Stimulated activated naive CD4-positive, alpha-beta T cell treated with Interleukin-2 at 50 U/mL for 16 hours (primary cell): ENCODE measurements at places on chromosomes 5 and 9.

GRCh38 chr5:174192901-174193300 lies 147.4 kb downstream of the NSG2 start:
- DNase-seq = no peak

DNA sequence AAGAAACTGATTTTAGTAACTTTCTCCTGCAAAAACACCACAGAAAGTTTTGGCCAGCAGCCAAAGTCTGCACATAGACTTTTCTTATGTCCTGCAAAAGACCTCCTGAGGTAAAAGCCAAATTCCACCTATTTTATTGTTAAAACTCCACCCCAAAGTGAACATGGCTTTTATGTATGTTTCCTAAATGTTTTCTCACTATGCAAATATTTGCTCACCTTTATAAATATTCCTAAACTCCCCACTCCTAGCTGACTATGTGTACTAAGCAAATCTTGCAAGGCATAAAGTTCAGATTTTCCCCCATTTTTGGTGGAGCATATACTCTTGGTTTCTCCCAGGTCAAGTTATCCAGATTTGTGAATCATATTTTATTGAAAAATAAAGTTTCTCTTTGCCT lies 446.2 kb downstream of the DNAH5 start:
- DNase-seq = no peak

- DNase-seq = no peak
These were observed 176.7 kb upstream of the FGF10 start for GRCh38 chr5:44565902-44566301.

DNA sequence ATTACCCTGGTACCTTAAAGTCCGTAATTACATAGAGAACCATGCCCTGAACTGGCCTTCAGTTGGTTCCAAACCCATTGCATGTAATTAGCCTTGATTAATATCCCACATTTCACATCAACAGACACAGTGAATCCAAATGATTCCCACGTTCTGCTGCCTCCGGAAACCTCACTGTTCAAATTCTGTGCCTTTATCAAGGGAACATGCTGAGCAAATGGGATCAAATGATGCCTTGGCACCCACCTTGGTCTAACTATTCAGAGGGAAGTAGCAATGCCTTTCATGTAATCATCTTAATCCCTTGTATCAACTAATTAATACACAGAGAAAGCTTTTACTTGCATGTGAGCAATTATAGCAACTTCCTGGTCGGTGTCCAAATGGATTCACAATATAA lies 100.6 kb downstream of the EFNA5 start:
- DNase-seq = no peak

DNA sequence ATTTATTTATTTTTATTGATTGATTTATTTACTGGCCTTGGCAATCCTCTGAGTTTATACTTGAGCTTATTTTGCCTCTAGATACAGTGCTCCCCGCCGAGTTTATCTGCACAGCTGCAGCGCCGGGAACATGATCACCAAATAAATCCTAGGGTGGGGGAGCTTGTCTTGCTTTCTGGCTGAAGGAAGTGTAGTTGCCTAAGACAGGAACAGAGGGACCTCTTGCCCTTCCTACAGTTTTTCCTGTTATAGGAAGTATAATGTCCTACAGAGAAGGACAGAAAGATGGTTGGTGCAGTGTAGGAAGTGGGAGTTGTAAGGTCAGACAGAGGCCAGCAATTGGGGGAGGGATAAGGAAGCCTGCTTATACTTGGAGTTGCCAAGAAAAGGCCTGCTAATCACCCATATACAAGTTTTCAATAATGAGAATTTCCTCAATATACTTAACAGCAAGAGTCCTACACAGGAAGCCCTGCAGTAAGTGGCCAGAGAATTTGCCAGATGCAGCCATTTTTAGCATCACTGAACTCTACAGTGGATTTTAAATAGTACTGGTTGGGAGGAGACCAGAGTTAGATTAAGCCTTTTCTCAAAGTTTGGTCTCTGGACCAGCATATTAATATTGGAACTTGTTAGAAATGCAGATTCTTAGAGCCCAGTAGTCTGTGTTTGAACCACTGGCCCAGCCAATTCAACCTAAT lies 7.7 kb downstream of the AOPEP start:
- no peak for DNase-seq

GRCh38 chr9:116859763-116860162 lies 172.7 kb downstream of the TRIM32 start:
- no peak for DNase-seq

DNA sequence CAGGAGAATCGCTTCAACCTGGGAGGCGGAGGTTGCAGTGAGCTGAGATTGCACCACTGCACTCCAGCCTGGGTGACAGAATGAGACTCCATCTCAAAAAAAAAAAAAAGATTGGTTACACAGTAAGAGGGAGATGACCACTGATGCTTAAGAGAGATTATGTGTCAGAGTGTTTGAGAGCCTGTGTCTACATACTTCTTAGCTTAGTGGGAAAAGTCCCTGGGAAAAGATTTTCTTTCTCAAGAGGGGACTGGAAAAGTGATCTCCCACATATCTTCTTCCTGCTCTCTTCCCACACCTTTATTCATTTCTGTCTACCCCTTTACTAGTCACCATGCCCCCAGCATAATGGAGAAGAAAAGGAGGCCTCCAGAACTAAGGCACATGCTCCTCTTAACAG lies 55.2 kb downstream of the MCTP1 start:
- DNase-seq = no peak

- DNase-seq = no peak
These were observed 323.4 kb downstream of the CHSY3 start for GRCh38 chr5:130227699-130228098.

DNA sequence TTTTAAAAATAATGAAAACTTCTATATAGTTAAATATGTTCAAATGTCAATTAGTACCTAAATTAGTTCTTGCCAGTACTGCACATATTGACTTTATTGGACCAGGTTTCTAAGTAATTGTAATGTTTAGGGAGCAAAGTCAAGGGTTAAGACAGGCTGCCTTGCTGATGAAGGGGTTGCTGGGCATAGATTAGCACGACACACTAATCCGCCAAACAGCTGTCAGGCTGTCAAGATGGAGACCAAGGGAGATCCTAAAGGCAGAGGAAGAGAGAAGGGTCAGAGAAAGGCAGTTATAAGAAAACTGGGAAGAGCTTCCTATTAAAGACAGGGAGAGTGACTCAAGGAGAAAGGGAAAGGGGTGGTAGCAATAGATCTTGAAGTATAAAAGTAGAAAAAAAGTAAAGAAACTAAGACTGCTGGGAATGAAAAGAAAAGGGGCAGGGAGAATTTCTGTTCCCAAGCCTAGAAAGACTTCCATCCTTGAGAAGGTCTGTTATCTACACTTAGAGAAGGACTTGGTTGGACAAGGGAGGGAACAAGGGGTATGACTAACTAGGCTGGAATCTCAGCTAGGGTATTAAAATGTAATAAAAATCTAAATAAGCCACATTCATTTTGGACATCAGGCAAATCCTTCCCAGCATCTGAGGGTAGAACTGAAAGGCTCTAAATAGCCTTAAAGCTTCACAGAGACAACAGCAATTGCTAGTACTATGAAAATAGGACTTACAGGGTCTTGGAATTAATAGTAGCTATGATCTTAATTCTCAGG lies 188.7 kb downstream of the FBXL17 start:
- no peak for DNase-seq

- no peak for DNase-seq
These were observed 50.6 kb downstream of the DEPDC1B start for GRCh38 chr5:60649288-60649917.

GRCh38 chr9:37350486-37351190 lies 71.9 kb upstream of the GRHPR start:
- DNase-seq = no peak

DNA sequence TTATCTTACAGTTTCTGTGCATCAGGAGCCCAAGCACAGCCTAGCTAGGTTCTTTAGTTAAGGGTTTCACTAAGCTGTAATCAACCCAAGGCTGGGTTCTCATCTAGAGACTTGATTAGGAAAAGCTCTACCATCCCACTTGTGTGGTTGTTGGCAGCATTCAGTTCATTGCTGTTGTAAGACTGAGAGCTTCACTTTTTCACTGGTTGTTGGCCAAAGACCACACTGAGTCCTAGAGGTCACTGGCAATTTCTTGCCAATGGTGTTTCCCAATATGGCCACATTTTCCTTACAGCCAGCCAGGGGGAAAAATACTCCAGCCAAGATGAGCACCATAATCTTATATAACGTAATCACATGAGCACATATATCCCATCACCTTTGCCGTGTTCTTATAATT lies 74.3 kb downstream of the SMIM15 start:
- DNase-seq = no peak

- no peak for DNase-seq
These were observed 118.4 kb downstream of the ZNF608 start for GRCh38 chr5:124627815-124628595.

- no peak for DNase-seq
These were observed 197.1 kb downstream of the TTLL11 start for GRCh38 chr9:121895818-121896544.

GRCh38 chr5:103582364-103582763 lies 19.8 kb upstream of the NUDT12 start:
- no peak for DNase-seq

DNA sequence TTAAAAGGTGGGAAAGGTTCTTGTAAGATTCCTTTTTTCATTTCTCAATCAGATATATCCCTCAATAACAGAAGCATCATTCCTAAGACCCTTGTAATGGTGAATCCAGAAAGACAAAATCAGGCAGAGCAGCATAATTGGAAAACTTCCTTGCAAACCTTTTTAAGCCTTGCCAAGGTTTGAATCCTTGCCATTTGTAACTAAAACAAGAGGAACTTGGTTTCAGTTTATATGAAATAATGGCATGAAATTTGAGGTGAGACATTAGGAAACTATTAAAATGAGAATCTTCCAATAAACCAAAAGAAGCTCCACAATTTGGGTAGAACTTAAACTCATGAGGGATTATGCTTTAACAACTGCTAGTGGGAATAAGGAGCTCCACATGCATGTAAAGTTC lies 384.7 kb upstream of the SMC2 start:
- DNase-seq = no peak

DNA sequence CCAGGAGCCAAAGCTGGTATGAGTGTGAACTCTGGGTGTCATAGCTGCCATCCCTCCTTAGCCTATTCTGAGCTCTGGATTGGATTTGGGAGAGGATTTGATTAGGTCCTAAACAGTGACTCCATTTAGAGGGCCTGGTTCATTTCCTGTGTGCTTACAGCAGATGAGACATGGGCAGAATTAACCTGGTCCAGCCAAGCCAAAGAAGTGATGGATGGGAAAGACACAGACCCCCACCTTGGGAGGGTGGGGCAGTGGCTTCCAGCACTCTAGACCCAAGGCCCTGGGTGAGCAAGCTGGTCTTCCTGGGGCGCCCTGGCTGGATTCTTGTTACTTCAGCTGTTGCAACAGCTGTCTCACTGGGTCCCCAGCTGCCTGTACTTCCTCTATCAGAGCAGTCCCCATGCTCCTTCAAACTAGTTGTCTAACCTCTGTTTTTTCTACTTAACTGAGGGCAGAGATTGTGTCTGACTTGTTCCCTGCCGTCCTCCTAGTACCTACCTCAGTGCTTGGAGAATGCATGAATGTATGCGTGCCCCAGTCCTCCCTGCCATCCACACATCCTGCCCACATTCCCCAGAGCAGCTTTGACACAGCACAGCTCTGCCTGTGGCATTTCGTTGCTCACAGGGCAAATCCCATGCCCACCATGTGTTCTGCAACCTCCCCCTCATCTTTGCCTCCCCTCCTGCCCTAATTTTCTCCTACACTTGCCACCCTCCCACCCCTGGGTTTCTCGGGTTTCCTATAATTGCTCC lies 115.9 kb downstream of the RGS3 start:
- DNase-seq = peak; percentile 6

DNA sequence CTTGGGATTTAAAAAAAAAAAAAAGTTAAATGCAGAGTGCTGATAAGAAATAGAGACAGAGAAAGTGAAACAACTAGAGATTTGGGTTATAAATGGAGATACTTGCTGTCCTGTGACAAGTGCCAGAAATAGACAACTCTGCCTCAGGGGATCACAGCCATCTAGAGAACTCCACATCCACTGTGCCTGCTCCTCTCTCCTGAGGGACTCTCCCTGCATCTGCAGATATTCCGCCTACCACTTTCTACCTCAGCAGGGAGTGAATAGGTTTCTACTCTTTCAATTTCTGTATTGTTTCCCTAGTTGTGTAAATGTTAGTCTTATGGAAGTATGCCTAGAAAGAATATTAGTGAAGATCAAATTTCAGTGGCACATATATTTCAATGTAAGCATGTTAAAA lies 307.2 kb downstream of the HTR1A start:
- no peak for DNase-seq

DNA sequence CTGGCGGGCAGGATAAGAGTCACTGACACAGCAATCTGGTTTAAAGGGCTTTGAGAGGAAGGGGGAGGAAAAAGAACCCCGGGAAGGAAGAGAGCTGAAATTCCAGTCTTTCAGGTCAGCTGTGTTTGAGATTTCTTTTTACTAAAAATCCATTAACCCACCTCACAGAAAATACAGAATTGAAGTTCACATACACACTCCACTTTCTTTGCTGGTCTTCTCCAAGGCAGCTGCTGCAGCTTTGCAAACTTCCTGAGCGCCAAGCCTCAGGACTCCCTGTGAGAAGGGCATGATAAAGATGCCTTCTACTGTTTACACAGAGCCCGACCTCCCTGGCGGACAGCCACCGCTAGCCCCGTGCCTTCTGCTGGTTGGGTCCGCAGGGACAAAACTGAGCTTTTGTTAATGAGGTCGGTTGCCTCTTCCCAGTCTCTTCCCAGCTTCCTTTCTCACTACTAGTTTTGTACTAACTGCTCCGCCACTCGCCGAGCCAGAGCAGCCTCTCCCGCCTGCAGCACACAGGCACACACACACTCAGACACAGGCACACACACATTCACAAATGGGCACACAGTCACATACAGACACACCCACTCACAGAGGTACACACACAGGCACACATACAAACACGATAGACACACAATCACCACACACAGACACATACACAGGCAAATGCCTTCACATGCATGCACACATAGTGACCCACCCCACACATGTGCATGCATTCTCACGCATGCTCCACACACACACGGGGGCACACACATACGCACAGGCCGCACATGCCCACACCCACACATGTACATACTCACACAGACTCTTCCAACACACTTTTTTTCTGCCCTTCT lies at the start of gene FREM1:
FREM1 (minus strand) TSS at position 468 of the 845 bp plus-strand sequence. CDS start 41,451 bp downstream, outside the sequence.
- no peak for DNase-seq

GRCh38 chr5:138354926-138355378 lies 2.5 kb downstream of the KDM3B start:
- peak; percentile 53 for DNase-seq

GRCh38 chr5:5046680-5047502 lies 93.2 kb upstream of the ADAMTS16 start:
- no peak for DNase-seq

DNA sequence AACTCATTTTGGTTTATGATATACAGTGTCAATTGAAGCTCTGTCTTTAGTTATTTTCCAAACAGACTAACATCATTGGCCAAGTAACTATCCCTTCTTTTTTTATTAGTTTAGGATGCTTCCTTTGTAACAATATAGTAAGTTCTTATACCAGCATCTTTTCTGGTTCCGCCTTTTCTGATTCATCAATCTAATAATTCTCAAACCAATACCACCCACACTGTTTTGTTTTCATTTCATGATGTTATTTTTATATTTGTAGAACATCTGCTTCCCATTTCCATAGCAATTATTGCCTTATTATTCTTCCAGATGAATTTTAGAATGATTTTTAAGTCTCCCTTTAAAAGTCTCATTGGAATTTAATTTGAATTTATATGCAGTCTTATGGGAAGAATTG lies 218.1 kb downstream of the RFK start:
- DNase-seq = no peak
